ENCODE measurements at places on chromosomes 7 and 10.

- no peak for DNase-seq
These were observed 26.4 kb downstream of the YAE1 start for GRCh38 chr7:39592586-39592985.

DNA sequence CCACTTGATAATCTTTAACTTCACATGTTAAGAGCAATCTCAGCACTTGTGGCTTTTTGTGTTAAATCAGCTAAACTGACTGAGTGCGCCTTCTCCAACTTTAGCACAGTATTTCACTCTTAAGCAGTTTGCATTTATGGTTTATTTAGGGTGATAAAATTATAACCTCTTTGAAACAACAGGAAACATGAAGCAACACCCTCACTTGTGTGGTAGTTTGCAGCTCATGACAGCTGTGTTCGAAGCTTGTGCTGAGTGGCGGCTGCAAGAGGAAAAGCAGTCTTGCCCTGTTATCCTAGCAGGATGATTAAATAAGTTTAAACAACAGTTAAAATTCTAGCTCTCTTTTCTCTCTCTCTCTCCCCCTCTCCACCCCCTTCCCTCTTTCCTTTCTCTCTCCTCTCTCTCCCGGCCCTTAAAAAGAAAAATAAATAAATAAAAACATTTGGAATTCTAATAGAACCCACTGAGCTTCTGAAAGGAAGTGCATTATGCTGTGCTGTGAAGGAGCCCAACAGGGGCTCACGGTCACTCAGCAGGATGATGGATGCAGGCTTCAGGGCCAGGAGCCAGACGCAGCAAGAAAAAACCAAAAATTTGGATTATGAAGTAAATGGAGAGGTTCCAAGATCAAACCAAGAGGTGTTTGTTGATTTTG lies 25.2 kb downstream of the OGDH start:
- no peak for DNase-seq

GRCh38 chr7:123601530-123601929 lies at the start of gene ASB15:
Gene ASB15 (plus strand): TSS chr7:123601821. CDS start chr7:123614503, 12,682 bp downstream.
- no peak for DNase-seq

DNA sequence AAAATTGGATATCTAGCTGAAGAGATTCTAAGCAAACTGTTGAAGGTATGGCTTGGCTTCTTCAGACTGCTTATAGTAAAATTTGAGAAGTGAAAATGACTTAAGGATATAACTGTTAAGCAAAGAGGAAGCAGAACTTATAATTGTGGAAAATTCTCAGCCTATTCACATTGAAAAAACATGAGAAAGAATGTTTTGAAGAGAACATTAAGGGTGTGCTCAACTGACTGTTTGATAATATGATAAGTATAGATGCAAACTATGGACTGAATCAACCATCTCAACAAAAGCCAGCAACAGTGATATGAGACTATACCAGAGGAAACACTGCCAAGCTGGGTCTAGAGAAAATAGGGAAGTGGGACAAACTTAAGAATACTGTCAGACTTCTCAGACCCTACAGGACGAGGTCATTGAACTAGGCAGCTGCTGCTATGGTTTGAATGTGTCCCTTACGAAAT lies 133.1 kb upstream of the PPP1R3A start:
- peak; percentile 16 for DNase-seq

GRCh38 chr10:11441151-11441535 lies 170.3 kb downstream of the USP6NL start:
- DNase-seq, result no peak

DNA sequence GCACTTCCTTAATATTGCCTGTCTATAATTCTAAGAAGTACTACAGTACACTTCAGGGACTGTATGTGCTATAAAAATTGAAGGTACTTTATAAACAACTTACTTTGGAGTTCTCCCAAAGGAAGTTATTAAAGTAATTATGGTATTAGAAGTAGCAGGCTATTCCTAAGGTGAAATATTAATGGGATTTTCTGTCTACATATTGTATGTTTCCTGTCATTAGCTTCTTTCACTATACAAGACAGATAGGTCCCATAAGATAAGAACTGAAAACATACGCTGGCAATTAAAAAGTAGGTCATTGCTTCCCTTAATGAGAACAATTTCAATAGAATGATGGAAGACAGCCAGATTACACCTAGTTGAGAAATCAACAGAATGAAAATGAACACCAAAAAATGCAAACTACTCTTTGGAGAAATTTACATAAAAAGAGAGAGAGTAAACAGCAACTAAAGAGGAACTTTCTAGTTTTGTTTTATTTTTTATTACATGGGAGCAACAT lies 147.0 kb downstream of the HBP1 start:
- no peak for DNase-seq

GRCh38 chr10:13765641-13766341 lies 179.0 kb downstream of the PRPF18 start:
- DNase-seq, result no peak
